ENCODE measurements at places on chromosomes 7 and 10. TPM values are rescaled to one million over a fixed set of nuclear protein-coding genes. Genes with fewer than 3 reads are reported as not detected.

Gene SPDYE8
- not detected for polyA plus RNA-seq

- no peak for DNase-seq
- no peak overlapping the region for H3K4me3 ChIP-seq
- H3K27me3 ChIP-seq, result no peaks in the 10 kb centered on the region
- H3K27ac ChIP-seq, result no peak overlapping the region
- no peaks in the 10 kb centered on the region for H3K4me1 ChIP-seq
Observed at GRCh38 chr7:71329030-71329660, 197.2 kb downstream of the GALNT17 start.

DNA sequence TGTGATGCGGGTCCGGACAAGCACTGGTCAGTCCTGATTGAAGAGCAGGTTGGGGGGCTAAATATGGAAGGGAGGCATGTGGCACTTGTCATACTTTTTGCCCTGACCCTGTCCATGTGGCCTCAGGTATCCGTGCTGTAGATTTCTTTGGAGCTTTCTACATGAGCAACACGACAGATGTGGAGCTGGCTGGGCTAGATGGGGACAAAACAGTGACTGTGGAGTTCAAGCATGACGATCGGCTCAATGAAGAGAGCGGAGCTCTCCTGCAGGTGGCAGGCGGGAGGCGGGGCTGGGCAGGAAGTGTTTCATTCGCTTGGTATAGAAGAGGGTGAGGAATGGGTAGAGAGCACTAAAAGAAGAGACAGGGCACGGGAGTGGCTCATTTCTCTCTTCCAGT is 13.0 kb upstream of the CHCHD1 start:
- no peak overlapping the region for H3K27ac ChIP-seq
- peaks cover 26% of the 10 kb centered on the region for H3K4me1 ChIP-seq
- no peak for DNase-seq
- no peak overlapping the region for H3K4me3 ChIP-seq
- no peaks in the 10 kb centered on the region for H3K27me3 ChIP-seq

GRCh38 chr10:84178160-84178609 is 4.6 kb downstream of the GPR15LG start:
- no peak overlapping the region for H3K27ac ChIP-seq
- no peaks in the 10 kb centered on the region for H3K36me3 ChIP-seq
- DNase-seq, result no peak

- DNase-seq, result no peak
- H3K4me3 ChIP-seq, result no peak overlapping the region
- peak overlapping the region; percentile 18 for H3K27ac ChIP-seq
- H3K4me1 ChIP-seq, result peaks cover 65% of the 10 kb centered on the region
Observed at GRCh38 chr10:93478873-93479272, 3.3 kb downstream of the MYOF start.

DNA sequence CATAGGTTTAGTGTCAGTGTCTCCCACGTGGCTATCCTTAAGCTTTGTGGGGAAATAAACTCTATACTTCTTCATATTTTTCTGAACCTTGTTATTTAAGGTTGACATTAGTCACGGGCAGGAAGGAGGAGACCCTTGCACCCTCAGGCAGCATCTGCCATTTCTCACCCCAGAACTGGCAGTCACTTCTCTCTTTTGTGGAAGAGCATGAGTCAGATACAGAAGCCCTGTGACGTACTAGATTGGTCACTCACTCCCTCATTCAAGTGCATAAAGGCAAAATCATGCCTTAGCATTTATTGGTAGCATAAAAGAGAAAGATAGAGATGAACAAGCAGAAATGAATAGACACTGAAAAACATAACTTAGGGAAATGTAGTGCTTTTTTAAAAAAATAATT is 206.0 kb upstream of the MDFIC start:
- H3K4me1 ChIP-seq, result no peaks in the 10 kb centered on the region
- H3K4me3 ChIP-seq, result no peak overlapping the region
- no peaks in the 10 kb centered on the region for H3K36me3 ChIP-seq
- H3K27ac ChIP-seq, result no peak overlapping the region

Gene STEAP1
- not detected for polyA plus RNA-seq

- H3K27me3 ChIP-seq, result no peaks in the 10 kb centered on the region
- H3K36me3 ChIP-seq, result no peaks in the 10 kb centered on the region
- peak overlapping the region; percentile 28 for H3K4me3 ChIP-seq
- H3K4me1 ChIP-seq, result peaks cover 16% of the 10 kb centered on the region
Observed at GRCh38 chr10:32239769-32240168, 107.2 kb downstream of the EPC1 start.

Gene IMMP2L
- 6.4 TPM for polyA plus RNA-seq

DNA sequence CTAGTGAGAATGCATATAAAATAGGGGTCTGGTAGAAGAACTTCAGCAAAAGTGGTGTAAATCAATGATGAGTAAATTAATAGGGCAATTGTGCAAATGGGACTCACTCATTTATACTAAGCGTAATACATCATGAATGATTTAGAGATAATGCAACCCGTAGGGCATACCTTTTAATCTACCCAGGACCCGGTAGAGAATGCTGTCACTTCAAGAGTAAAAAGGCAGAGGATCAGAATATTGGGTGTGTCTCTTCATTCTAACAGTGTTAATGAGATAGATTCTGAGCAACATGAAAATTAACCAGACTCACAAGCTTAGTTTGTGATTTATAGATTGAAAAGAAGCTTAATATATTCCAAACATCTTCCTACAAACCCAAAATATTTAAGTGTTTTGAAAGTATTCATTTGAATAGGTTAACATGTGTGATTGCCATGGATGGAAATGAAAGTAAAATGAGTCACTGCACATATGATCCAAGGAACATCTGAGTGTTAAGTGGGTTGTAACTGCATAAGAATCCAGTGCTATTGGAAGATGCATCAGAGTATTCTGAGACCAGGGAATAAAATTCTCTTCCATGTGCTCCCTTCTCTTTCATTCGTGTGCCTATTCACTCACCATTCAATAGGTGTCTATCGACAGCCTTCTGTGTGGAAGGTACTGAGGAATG is 690.6 kb downstream of the AUTS2 start:
- H3K4me1 ChIP-seq, result no peaks in the 10 kb centered on the region
- no peak for DNase-seq
- H3K27me3 ChIP-seq, result no peaks in the 10 kb centered on the region
- H3K27ac ChIP-seq, result no peak overlapping the region

Gene ITPRID1
- not detected for polyA plus RNA-seq

Gene PTER
- polyA plus RNA-seq, result 8.9 TPM

- peaks cover 10% of the 10 kb centered on the region for H3K36me3 ChIP-seq
- no peak overlapping the region for H3K27ac ChIP-seq
- peaks cover 20% of the 10 kb centered on the region for H3K4me1 ChIP-seq
- H3K27me3 ChIP-seq, result no peaks in the 10 kb centered on the region
- H3K4me3 ChIP-seq, result no peak overlapping the region
Observed at GRCh38 chr7:45021604-45022296, 21.7 kb downstream of the CCM2 start.

Measured in CD14-positive monocyte (primary cell).